ENCODE measurements at places on chromosomes 4 and X. TPM values are rescaled to one million over a fixed set of nuclear protein-coding genes. Genes with fewer than 3 reads are reported as not detected.

The BGN gene
- total RNA-seq, result 49.6 TPM

The PSAPL1 gene
- total RNA-seq, result 0.06 TPM

The GPR173 gene
- total RNA-seq, result 0.23 TPM

The HSFX1 gene
- 0.43 TPM for total RNA-seq

The FAM236D gene
- total RNA-seq, result not detected

The SYTL5 gene
- total RNA-seq, result 2.4 TPM

The SPON2 gene
- total RNA-seq, result 11.8 TPM

The TMEM31 gene
- total RNA-seq, result not detected

The LAS1L gene
- total RNA-seq, result 14.5 TPM

The PRKX gene
- 20.7 TPM for total RNA-seq

The PCDH10 gene
- 0.14 TPM for total RNA-seq

The MYOZ2 gene
- total RNA-seq, result not detected

The MYL5 gene
- total RNA-seq, result 9.0 TPM

The TEX13B gene
- total RNA-seq, result not detected

The S100P gene
- total RNA-seq, result not detected

The SPANXN1 gene
- total RNA-seq, result not detected

The SLC6A14 gene
- not detected for total RNA-seq

The UGT2B15 gene
- total RNA-seq, result 18.1 TPM

The SCML1 gene
- 3.8 TPM for total RNA-seq

The GABRE gene
- total RNA-seq, result 11.7 TPM

The NSG1 gene
- total RNA-seq, result 1.3 TPM

The EVC2 gene
- total RNA-seq, result 1.6 TPM

The HHIP gene
- 9.6 TPM for total RNA-seq

The GAGE1 gene
- total RNA-seq, result not detected

The TRO gene
- 15.0 TPM for total RNA-seq

The PLXNB3 gene
- total RNA-seq, result 9.0 TPM

The TMPRSS11F gene
- total RNA-seq, result not detected

The IL13RA2 gene
- not detected for total RNA-seq

The ENPEP gene
- 0.64 TPM for total RNA-seq

The HTRA3 gene
- total RNA-seq, result 1.8 TPM

All from pancreas (tissue), 10 donors.